GM04503 (cell line): ENCODE measurements at places on chromosomes 3 and 15.

- DNase-seq: no peak
These were observed 3.5 kb upstream of the TM4SF18 start for GRCh38 chr3:149336925-149337324.

- no peak for DNase-seq
These were observed 26.7 kb upstream of the OR5K4 start for GRCh38 chr3:98326945-98327344.

DNA sequence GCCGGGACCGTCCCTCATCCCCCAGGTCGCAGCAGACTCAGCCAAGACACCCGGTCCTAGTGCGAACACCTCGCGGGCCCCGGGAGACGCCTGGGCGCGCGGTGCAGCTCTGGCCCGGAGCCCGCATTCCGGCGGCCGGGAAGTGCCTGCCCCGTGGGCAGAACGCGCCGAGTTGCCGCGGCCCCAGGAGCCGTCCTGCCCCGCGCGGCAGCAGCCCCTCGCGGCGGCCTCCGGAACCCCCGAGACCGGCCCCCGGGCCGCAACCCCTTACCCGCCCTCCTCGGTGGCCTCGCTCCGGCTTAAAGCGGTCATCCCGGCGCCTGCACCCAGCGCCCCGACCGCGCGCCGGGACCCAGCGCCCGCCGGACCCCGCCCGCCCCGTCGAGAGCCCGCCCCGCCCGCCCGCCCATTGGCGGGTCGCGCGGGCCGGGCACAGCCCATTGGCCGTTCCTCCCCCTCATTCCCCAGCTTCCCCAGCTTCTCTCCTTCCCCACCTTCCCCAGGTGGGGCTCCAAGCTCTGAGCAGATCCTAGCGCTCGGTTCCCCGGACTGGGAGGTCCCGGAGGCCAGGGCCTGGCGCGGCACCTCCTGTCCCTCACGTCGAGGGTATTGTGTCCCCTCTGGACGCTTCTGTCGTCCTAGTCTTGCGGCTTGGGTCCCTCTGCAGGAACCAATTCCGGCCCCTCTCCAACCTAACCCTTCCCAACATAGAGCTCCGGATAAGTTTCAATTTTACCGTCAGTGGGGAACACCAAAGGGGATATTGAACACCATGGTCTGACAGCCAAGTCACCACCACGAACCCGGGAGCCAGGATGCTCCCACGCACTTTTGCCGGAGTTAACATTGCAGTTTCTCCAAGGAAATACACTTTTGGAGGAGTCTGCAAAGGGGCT lies at the start of gene GRAMD2A:
Gene GRAMD2A, minus strand, starts transcription at position 328 of the 896 bp plus-strand sequence.
- DNase-seq: no peak

DNA sequence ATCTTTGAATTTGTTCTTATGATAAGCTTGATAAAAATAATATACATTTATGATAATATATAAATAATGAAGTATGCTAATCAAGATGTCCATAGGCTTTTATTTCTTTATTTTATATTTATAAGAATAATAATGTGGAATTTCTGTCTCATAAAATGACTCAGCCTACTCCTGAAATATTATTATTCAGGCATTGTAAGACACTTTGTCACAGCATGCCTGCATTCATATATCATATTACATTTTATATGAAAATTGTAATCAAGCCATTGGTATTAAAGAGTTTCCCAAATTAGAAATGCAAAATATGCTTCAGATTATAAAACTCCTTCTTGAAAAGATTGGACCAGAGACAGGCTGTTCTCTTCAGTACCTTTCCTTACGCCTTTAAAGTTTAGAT lies 1303.7 kb upstream of the CADM2 start:
- DNase-seq: no peak

DNA sequence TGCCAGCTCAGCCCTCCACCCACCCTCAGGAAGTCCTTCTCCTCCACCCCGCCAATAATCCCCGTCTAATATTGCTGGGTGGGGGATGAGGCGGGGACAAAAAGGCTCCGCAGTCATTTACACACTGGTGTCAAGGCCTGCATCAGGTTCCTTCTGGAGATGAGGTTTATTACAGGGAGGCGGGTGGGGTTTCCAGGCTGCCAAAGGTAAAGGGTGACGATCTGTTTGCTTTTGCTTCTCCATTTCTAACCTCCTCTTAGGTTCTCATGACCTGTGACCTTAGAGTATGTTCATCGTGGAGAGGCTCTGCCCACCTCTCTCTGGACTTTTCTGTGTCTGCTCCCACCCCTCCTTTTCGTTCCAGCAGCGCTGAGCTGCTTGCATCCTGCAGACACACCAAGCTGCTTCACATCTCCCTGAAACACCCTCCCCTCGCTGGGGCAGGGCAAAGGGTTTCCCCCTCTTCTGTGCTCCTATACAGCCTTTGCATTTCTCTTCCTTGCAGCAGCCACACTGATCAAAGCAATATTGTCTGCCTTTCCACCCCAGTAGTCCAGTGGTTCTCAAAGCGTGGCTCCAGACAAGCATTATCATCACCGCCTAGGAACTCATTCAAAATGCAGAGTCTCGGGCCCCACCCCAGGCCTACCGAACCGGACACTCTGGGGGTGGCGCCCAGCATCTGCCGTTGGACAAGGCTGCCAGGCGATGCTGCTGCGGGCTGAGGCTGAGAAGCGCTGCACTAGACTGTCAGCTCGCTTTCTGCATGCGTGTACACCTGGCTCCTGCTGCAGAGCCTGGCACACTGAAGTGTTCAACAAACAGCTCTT lies 26.6 kb downstream of the CA12 start:
- DNase-seq: no peak

GRCh38 chr3:143081844-143082778 lies 37.5 kb upstream of the CHST2 start:
- DNase-seq: no peak

GRCh38 chr3:126468028-126468891 lies 7.4 kb downstream of the ZXDC start:
- DNase-seq: no peak

- no peak for DNase-seq
These were observed 55.9 kb downstream of the ARHGAP31 start for GRCh38 chr3:119350114-119350513.

DNA sequence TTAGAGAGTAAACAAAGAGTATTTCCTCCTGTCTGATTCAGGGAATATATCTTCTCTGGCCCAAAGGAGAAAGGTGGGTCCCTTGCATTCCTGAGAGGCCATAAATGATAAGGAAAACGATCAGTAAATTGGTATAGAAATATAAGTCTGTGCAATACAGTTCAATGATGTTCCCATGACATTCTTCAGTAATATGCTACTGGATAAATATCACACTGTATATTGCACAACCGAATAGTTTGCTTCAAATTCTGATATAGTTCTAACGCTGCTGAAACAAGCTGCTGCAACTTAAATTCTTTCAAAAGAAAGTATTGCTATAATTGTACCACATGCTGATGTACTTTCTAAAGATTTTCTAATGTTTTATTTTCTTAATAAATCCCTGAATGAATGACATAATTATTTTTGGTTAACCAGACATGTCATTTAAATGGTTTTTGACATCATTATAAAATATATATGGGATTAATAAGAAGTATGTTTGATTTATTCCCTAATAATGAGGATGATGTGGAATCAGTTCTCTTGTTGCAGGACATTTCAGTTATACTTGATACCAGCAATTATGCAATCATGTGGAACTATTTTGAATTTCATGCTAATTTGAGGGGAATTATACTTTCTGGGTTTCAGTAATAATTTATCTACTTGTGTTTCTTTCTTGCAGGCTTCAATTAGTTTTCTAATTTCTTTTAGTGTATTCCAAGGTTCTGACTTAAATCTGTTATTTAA lies 44.9 kb downstream of the FGF7 start:
- no peak for DNase-seq

DNA sequence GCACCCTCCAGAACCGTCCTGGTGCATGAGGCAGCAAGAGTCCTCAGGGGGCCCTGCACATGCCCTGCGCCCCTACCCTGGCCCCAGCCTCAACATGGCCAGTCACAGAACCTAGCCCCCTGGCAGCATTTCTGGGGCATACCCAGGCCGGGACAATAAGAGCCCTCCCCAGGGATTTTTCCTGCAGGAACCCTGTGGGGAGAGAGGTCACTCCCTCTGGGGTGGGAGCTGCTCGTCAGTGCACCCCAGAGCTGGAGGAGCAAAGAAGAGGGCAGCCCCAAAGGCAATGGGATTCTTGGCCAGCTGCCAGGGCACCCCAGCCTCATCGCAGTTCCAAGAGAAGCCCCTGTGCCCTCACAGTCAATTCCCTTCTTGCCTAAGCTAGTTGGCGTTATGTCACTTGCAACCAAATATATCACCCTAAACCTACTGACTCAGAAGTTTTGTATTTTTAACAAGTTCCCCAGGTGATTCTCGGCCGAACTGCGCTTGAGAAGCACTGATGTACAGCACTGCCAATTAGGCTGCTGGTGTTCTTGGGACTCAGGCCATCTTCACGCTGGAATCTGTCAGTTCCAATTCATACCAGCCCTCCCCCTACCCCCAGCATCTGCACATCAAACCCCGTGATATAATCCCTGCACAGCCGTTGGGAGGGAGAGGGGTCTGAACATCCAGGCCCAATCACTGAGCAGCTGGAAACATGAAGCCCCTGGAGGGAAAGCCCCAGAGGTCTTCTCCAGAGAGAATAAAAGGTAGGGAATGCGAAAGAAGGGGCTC lies 87.5 kb upstream of the PRR20G start:
- DNase-seq: no peak

DNA sequence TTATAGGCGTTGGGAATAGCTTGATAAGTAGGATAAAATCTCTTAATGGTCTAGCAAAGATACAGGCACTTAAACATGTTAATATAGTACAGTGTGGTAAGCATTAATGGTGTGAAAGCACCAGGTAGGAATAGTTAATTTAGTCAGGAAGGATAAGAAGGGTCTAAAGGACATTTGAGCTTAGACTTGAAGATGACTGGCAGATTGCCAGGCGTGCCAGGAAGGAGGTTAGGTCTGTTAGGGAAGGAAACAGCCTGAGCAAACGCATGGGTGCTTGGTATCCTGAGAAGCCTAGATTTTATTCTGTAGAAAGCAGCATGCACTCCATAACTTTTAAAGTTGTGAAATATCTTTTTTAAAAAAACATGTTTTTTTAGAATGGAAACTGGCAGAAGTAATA lies 17.7 kb downstream of the SEC62 start:
- no peak for DNase-seq

DNA sequence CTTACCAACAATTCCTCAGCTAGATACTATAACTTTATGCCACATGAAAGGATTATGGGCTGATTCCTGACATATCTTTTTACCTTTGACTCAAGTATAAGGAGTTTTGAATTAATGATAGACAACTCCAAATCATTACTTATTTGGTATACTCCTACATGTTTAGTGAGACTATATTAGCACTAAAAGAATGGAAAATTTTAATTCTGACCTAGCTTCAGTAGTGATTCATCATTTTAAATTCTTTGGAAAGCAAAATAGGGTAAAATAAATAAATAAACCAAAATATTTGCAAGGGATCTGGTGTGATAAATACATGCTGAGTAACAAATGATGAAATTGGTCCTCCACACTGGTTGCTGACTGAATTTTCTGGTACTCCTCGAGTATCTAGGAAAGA lies 42.3 kb upstream of the VGLL3 start:
- no peak for DNase-seq

GRCh38 chr3:79564192-79564591 lies 203.6 kb downstream of the ROBO1 start:
- no peak for DNase-seq

- DNase-seq: no peak
These were observed 54.3 kb upstream of the SMAD3 start for GRCh38 chr15:67010898-67011616.

- no peak for DNase-seq
These were observed 60.6 kb downstream of the CD200R1L start for GRCh38 chr3:112786002-112786590.

DNA sequence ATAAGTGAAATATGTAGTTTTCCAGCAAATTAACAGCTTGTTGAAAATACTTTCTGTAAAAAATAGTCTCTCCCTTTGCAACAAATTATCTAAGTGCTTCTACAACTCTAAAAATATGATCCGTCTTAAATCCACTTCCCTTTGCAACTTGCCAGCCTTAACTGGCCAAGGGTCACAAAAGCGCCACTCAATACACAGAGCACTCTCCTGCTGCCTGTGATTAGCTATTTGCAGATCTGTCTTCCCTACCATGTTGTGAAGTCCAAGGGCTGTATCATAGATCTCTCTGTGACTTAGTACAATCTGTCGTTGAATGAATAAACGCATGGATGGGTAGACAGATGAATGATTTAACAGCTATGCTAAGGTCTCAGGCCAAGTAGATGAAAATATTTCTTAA lies 76.2 kb downstream of the ITGB5 start:
- no peak for DNase-seq

DNA sequence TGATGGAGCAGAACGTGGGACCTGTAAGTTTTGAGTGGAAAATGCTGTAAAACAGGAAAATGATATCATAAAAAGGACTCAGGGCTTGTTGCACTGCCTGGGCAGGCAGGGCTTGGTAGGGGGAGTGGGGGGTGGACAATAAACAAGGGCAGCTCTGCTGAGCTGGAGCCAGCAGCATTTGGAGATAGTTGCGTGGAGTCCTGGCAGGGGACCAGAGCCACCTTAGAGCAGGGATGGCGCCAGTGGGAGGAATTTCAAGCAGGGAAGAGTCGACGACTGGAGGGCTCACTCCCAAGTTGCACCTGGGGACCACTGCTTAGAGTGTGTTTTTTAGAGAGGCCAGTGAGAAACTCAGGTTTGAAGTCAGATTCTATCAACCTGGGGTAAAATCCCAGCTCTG lies 22.7 kb upstream of the FRMD4B start:
- DNase-seq: no peak

- DNase-seq: no peak
These were observed 281.9 kb upstream of the ONECUT1 start for GRCh38 chr15:53072077-53072476.

DNA sequence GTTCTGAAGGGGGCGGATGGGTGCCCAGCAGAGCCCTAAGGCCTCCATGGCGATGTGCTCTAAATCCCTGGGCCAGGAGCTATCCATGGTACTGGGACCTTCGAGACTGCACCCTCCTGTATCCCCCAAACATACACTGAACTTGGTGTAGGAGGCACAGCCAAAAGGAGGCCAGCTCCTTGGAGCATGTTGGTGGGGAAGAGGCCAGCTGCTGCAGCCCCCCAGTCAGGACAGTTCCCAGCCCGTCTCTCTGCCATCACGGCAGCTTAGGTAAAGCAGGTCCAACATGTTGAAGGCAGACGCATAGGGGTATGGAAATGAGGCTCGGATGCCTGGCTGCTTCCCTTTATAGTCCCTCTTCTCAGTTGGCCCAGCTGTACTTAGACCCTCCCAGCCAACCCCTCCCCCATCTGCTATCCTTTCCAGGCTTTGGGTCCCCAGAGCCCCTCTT lies 1.8 kb downstream of the CAMKV start:
- DNase-seq: no peak

- DNase-seq: no peak
These were observed 151.7 kb upstream of the KCNMB2 start for GRCh38 chr3:178384321-178385230.
